EH (cell line): ENCODE measurements at places on chromosomes 7 and 10.

GRCh38 chr10:30645340-30645827 lies 15.8 kb upstream of the LYZL2 start:
- peak; percentile 53 for DNase-seq

GRCh38 chr10:26776258-26776657 lies 78.8 kb downstream of the PDSS1 start:
- DNase-seq, result peak; percentile 7

DNA sequence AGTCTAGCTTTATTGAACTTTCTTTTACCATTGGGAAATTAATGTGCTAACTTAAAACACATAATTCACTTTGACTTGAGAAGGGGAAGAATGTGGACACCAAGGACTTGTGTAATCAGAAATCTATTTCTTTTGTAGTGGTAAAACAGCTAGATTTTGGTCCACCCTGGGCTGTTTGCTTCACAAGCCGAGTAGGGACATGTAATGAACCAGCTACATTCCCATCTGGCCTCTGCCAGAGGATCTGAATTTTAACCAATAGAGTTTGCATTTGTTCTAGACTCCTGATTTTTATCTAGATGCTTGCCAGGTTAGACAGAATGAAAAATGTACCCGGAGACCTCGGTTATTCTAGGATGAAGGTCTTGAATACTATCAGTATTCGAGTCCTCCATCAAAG lies 1.9 kb downstream of the CACNB2 start:
- DNase-seq, result no peak

DNA sequence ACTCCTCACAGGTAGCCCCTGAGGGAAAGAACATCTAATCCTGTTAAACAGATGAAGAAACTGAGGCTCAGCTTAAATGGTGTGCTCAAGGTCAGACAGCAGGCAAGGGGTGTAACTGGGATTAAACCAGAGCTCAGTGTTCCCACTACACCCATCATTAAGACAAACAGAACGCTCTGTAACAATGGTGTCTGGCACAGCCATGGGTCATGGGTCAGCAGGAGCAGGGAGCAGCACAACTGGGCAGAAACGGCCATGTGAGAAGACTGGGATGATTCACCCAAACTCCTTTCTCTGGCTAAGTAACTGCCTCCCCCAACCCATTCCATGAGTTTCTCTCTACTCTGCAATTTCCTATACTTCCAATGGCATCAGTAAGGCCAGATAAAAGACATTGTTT lies 85.5 kb upstream of the PDE1C start:
- DNase-seq, result peak; percentile 41

GRCh38 chr7:50711271-50712175 lies 71.2 kb downstream of the GRB10 start:
- peak; percentile 27 for DNase-seq

DNA sequence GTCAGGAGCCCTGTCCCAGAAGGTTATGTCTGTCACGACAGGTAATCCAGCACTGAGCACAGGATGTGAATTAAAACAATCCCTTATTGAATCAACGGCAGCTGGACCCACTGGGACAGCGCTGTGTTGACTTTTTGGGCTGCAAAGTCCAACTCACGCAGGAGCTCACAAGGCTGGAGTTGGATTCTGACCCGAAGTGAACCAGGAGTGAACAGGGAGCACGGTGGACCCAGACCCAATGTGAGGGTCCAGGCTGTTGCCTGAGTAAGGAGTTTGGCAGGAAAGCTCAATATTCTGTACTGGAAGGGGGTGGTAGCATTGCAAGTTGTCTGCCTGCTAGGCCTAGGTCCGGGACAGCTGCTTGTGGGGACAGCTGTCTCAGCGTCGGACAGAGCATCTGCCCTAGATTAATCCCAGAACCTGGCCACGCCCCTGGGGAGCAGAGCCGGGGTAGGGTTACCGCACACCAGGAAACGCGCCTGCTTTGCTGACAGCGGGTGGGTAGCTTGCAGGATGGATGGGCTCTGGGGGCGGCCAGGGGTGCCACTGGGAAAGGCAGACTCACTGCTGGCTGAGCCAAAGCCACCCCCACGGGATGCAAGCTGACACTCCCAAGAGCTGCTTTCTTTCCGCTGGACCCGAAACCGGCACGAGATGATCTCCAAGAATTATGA lies 24.0 kb downstream of the COL26A1 start:
- peak; percentile 53 for DNase-seq

GRCh38 chr7:143372070-143372469 lies 9.1 kb upstream of the ZYX start:
- peak; percentile 49 for DNase-seq

GRCh38 chr7:46746695-46747687 lies 825.9 kb upstream of the IGFBP3 start:
- DNase-seq, result no peak

GRCh38 chr10:22010973-22011408 lies 7.5 kb upstream of the DNAJC1 start:
- peak; percentile 19 for DNase-seq

DNA sequence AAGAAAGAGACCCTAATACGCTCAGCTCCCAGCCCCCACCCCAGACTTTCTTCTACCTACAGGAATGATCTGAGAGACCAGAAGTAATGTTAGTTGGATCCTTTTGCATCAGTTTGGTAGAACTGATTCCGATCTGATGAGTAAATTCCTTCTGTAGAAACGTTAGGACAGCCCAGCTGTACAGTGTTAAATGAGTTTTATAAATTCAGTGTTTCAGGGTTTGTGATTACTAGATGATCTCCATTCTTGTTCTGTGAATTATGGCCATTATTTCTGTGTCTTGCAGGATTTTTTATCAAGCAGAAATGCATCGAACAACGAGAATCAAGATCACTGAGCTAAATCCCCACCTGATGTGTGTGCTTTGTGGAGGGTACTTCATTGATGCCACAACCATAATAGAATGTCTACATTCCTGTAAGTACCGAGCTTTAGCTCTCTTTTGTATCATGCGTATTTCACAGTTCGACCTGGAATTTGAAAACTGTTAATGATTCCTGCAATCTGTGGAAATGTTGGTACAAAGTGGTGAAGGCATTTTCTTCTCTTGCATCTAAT lies 5.3 kb downstream of the BMI1 start:
- DNase-seq, result no peak
